ENCODE measurements at places on chromosomes 16 and 17.

DNA sequence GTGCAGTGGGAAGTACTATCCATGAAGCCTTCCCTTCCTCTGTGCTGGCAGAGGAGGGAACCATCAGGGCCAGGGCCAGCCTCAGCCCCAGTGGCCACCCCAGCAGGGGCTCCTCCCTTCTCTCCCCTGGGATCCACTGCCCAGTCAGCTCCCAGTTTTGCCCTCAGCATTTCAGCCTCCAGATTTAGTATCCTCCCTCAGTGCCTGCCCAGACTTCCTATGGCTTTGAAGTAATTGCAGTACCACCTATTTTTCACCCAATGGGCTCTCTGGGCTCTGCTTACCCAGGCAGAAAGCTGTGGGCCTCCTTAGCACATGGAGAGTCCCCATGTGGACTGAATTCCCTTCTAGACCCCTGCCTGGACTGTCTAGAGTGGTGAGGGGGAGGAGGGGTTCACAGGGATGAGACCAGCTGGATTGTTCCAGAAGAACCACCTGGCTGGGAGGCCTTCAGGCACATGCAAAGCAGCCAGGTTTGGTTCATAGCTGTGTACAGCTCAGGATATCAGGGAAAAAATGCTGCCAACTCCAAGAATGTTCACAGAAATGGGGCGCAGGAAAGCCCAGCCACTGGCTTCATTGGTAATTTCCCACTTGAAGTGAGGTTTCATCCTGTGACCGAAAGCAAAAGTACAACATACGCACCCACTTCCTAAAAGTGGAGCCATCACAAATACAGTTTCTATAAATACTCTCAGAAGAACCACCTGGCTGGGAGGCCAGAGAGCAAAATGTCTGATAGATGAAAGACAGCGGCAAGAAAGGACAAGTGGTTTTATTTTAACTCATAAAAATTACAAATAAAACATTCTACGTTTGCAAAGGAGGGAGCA lies 15.2 kb upstream of the HERPUD1 start:
- no peak for DNase-seq

GRCh38 chr17:73569762-73570319 lies 74.4 kb downstream of the SDK2 start:
- DNase-seq = no peak

- no peak for DNase-seq
Observed at GRCh38 chr17:49753959-49754391, 10.0 kb downstream of the FAM117A start.

- no peak for DNase-seq
Observed at GRCh38 chr16:1984347-1985225, 593 bp downstream of the GFER start.

- peak; percentile 94 for DNase-seq
Observed at GRCh38 chr17:40219594-40220338, 662 bp downstream of the WIPF2 start.

- peak; percentile 26 for DNase-seq
Observed at GRCh38 chr17:71237903-71238538, 882.8 kb upstream of the SOX9 start.

DNA sequence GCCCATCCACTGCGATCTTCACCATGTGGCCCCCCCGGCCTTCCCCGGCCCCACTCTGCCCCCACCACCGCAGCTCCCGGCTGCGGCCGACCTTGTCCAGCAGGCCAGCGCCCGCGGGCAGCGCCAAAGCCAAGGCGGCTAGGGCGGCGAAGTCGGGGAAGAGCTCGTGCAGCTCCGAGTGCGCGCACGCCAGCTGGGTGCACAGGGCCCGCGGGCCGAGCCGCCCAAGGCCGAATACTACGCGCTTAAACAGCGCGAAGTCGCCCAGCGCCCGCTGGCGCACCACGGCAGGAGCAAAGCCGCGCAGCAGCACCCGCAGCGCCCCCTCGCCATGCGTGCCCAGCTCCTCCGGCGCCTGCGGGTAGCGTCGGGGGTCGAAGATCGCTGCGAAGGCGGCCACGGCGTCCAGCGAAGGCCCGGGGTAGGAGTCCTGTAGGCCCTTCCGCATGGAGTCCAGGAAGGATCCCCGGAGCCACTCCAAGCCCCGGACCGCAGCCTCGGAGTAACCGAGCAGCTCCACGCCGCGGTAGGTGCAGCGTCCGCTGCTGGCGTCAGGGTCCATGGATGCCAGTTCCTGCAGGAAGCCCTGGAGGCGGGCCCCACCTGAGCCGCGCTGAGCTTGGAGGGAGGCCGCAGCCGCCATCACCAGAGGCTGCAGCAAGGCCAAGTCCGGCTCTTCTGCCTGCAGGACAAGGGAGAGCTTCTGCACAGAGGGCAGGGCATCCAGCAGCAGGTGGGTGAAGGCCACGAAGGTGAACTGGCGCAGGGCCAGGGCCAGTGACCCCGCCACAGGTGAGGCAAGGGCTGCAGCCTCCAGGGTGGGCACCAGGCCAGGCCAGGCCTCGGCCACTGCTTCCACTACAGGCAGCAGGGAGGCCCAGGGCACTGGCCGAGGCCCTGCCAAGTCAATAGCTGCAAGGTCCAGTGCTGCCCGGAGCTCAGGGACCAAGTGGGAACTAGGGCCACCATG lies 10.3 kb downstream of the C17orf113 start:
- DNase-seq = no peak

DNA sequence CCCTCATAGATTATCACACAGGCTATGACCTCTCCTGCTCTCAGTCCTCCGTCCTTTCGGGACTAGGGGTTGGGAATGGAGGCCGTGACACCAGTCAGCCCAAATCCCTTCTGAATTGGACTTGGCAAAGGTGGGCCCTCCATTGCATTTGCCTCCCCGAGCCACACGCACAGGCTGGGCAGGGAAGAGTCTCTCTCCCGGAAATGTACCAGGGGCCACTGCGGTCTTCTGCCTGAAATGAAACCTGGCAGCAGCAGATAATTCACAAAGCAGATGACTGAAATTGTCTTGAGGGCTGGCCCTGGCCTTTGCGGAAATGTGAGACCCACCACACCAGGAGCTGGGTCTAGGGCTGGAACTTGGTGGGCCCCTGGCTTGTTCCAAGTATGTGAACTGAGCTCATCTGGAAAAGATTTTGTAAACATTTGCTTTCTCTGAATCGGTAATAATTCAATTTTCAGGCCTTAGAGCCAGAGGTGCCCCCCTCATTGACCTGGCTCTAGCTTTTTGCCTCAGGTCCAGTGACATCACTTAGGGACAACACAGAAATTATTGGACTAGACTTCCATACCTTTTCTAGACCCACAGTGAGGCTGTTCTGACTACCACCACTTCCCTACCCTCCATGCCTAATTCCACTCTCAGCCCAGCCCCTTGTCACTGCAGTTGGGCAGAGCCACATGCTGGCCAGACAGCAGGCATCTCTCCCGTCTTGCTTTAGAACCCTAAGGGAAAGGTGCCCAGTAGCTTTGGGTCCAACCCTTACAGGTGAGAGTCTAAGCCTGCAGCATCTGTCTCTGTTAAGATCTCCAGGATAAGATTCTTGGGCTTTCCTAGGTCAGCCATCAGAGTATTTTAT lies 75.2 kb downstream of the CCDC182 start:
- DNase-seq = peak; percentile 25

DNA sequence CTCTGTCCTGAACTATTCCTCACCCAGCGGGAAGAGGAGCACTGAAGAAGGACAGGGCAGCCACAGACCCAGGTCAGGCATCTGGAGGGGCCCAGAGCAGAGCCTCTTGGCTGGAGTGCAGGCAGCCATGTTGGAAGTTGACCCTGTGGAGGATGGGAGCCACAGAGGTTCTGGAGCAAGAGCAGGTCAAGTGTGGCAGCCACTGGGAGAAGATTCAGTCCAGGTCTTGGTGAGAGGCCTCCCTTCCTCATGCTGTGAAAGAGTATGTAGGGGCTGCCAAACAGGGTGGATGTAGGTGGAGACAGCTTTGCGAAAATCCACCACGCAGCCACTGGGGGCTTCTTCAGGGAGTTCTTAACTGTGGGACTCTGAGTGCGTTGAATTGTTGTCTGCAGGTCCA lies 590 bp upstream of the CD79B start:
- no peak for DNase-seq
